ENCODE measurements at places on chromosomes 11 and 22.

DNA sequence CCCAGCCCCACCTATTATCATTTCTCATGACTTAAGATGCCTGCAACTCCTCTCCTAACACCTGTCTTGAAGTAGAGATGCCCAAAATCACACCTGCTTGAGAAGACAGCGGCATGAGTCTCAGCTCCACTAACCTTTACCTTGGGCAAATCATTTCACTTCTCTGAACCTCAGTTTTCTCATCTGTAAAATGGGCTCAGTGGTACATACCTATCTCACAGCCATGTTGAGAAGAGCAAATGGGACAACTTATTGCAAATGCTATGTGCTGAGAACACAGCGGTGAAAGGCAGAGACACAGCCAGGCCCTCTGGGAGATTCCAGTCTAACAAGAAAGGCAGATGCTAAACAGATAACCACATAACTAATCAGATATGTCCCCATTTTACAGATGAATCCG lies 7.8 kb downstream of the TST start:
- no peak for DNase-seq

GRCh38 chr22:29030618-29031226 lies 30.9 kb downstream of the C22orf31 start:
- DNase-seq = peak; percentile 57

DNA sequence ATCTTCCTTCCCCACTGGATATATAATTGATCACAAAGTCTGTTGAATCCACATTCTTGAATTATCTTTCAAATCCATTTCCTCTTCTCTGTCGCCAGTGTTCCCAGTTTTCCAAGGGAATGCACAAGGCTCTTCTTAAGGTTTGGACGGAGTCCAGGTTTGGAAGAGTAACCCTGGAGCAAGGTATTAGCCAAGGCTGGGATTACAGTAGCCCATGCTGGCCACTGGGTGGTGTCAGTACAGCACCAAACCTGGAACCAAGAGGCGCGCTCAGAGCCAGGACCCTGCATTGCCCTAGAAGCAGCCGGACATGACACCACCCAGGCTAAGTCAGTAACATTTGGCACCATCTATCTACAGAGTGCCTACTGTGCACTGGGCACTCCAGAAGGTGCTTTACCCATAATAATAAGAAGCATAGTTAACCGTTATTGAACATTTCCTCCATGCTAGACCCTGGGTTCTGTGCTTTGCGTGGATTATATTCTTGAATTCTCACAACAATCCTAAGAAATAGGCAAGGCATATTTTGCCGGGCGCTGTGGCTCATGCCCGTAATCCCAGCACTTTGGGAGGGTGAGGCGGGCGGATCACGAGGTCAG lies 48.0 kb upstream of the CLPB start:
- DNase-seq = peak; percentile 31

DNA sequence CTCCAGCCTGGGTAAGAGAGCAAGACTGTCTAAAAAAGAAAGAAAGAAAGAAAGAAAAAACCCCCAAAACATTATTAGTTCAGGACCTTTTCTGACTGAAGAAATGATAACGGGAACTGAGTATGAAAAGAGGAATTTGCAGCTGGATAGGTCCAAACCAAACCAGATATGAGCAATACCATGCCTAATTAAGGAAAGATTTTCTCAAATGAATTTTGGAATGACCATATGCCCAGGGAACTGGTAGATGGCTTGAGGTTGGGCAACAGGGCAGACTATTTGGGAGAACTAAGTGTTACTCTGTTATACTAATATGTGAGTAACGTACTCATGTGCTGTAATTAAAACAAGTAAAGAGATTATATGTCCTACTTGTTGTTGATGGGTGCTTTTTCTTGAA lies 186.1 kb downstream of the TMEM135 start:
- no peak for DNase-seq

DNA sequence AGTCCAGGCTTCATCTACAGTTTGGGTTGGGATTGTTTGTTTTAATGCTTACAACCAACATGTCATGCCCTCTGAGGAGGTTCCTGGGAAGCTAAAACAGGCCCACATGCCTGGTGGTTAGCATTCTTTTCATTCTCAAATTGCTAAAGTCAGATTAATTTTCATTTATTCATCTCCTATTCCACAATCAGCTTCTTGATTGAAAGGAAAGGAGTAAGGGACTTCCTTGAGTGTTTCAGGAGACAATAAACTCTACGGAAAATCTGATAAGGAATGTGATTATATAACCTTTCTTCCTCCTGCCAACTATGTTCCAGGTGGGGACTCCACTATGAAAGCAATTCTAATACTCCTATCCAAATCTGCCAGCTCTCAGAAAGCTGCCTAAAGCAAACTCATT lies 30.8 kb downstream of the MRTFA start:
- no peak for DNase-seq

All from breast epithelium (tissue), 4 donors.